IPS DF 19.7 (cell line): ENCODE measurements at places on chromosomes 2 and 18.
A peak's percentile ranks its signal among the peaks of the same experiment; 100 is the strongest.

DNA sequence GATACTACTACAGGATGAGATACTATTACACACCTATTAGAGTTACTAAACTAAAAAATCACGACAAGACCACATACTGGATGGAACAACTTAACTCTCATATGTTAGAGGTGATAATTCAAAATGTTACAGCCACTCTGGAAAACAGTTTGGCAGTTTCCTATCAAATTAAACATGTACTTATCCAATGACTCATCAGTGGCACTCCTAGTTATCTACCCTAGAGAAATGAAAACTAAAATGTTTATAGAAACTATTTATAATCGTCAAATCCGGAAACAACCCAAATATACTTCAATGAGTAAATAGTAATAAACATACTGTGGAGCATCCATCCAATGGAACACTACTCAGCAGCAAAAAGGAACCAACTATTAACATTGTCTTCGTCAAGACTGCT lies 137.0 kb upstream of the RBBP8 start:
- DNase-seq: no peak

GRCh38 chr2:79011496-79011895 lies 14.0 kb upstream of the REG3G start:
- no peak for DNase-seq

- no peak for DNase-seq
Observed at GRCh38 chr2:105873721-105874120, 129.0 kb downstream of the NCK2 start.

GRCh38 chr2:237964194-237964577 lies 2.6 kb upstream of the UBE2F start:
- no peak for DNase-seq

- DNase-seq: no peak
Observed at GRCh38 chr2:197042739-197043196, 116.3 kb upstream of the PGAP1 start.

GRCh38 chr18:74831571-74832250 lies 234.0 kb downstream of the ZNF407 start:
- no peak for DNase-seq

DNA sequence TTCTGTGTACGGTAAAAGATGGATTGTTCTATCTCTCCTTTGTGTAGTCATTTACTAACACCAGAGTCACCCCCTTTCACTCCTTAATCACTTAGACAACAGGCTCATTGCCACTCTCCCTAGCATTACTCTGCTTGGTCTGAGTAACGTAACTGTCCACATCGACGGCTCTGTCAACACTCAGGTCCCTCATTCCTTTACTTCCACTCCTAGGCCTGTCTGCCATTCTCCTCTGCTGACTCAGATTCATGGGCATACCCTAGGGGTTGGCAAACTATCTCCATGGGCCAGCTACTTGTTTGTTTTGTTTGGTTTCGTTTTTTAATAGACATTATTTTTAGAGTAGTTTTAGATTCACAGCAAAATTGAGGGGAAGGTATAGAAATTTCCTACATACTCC lies 243.9 kb downstream of the NR4A2 start:
- DNase-seq: no peak

GRCh38 chr2:205713086-205713485 lies 30.8 kb downstream of the NRP2 start:
- DNase-seq: no peak

GRCh38 chr2:26623541-26624495 lies 17.3 kb downstream of the CIB4 start:
- no peak for DNase-seq

DNA sequence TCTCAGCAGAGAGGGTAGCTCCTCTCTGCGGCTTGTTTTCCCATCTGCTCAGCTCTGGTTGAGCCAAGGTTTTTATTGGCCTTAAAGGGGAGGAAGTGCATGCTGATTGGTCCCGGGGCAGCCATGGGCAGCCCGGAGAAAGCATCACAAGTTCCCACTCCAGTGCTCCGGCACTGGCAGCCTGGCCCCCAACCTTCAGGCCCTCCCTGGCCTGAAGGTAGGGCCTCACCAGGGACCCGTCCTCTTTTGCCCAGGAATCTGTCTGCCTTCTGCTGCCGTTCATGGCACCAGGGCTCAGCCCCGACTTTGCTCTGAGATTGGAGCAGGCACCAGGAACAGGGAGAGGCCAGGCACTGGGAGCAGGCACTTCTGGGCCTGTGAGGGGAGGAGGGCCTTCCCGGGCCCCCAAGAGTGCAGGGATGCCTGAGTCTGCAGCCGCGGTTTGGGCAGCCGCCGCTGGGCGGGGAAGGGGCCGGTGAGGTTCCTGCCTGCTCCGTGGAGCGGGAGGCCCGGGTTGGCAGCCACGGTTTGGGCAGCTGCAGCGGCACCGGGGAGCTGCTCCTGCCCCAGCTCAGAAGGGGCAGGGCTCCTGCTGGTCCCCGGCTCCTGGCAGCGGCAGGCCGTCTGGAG lies 17.5 kb upstream of the ILKAP start:
- DNase-seq: no peak

DNA sequence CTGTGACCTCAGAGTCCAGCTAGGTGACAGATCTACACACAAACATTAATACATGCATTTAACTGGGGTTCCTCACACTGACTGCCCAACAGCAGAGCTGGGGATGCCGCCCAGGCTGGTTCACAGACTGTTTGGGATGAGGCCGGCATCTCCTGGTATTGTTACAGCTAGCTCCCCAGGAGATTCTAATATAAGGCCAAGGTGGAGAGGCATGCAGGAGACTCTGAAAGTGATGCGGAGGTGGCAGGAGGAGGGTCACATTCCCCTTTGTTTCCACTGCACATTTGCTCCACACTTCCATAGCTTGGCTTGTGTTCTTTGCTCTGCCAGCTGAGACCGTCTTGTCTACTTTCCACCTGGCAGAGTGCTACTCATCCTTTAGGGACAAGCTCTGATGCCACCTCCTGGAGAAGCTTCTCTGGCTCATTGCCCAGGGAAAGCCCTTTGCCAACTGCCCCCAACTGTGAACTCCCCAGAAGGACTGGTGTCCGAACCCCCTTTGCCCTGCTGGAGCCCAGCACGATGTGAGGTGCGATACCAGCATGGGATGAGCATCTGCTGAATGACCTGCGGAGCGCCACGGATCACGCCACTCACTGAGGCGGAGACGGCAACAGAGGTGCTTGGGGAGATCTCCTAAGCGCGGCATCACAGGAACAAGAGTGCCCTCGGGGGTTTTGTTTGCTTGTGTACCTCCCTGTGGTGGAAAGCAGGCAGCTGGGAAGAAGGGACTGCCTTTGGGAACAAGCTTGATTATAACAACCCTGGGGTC lies 88.8 kb downstream of the UXS1 start:
- DNase-seq: no peak

DNA sequence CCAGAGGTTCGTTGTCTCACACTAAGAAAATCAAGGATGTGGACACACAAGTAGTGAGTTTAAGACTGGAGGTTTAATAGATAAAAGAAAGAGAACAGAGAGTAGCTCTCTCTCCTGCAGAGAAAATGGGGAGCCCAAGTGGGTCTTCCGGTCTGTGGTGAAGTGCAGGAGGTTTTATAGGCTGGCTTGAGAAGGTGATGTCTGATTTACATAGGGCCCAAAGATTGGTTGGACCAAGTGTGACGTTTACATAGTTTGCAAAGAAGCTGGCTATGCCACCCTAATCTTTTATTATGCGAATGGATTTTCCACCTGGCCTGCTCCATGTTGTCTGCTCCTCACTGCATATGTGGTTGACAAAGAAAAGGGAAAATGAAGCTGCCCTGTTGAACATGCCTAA lies 430.4 kb upstream of the TRIB2 start:
- DNase-seq: no peak

DNA sequence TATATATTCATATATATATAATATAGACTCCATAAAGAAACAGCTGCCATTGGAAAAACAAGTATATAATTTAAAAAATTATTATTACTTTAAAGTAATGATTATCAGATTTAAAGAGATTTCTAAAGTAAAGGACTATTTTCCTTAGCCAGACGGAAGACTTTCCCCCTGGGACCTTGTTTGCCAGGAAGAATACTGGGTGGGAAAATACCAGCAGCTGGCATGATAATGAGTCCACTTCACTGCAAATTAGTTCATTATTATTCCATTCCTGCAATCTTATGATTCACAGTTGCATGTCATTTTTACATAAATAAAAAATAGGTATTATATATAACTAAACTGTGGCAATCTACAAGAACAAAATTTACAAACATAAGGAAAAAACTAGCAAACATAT lies 339.8 kb upstream of the CDH7 start:
- no peak for DNase-seq

DNA sequence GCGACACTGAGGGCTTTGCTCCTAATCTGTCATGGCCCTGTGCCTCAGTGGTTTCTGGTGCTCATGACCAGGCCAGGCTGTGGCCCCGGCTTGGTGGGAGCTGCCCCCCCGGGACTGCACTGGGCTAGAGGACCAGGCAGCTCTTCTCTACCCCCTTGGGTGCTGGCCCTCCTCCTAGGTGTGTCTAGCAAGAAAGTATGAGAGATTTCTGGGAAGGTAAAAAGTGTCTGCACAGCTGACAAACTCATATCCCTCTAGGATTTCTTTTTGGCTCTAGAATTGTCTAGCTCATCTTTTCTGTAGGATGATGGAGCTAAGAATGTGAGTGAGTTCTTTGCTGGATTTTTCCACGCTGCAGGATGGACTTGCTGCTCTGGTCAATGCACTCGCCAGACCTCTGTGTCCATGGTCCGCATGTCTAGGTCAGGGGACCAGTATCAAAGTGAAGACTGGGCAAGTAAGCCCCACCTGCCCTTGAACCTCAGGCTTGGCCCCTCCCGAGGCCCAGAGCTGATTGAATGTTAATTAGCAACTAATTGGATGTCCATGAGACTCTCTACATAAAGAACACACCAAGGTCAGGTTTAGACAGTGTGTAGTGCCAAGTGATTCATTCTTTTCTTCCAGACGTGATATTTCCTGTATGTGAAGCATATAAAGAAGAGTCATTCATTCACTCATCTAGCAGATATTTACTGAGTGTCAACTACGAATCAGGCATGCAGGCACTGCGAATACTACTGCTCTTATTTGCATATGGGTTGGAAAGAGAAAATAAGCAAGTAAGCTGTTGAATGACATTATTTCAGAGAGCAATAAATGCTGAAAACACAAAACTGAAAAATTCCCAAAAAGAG lies 15.6 kb upstream of the PSD4 start:
- DNase-seq: no peak

- no peak for DNase-seq
Observed at GRCh38 chr2:72674982-72675915, 150.6 kb downstream of the EXOC6B start.

- no peak for DNase-seq
Observed at GRCh38 chr2:62118160-62118559, 77.8 kb upstream of the B3GNT2 start.

DNA sequence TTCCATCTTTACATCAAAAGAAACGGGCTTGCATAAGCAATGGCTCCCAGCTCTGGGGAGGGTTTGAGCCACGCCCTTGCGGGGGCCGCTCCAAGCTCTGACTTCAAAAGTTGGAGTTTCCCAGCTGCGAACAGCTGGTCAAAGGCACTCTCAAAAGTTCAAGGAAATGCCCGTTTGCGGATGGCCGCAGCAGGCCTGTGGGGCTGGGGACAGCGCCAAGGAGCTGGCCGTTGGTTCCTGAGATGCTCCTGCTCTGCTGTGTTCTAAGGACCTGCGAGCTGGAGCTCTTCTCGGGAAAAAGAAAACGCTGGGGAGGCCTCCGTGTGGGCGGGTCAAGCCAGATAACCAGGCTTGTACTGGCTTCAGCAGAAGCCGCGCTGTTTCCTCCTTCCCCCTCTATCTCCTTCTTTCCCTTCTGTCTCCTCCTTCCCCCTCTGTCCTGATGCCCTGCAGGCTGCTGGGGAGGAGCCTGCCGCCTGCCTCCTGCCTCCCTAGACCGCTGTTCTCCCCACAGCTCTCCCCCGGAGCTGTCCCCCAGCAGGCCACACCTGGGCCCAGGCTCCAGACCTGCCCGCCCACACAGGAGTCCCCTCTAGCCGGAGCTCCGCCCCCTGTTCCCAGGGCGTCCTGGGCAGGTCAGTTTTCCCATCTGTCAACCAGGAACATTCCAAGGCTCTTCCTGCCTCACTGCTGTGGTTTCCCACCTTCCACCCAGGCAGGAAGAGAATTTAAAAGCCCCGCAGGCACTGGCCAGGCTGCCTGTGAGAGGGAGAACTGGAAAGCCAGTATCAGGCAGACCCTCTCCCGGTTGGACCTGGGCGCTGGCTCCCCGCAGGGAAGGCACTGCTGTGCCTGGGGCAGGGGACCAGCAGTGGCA lies 14.1 kb downstream of the KLF11 start:
- DNase-seq: peak; percentile 74

GRCh38 chr2:197322143-197322542 lies 11.6 kb upstream of the ANKRD44 start:
- DNase-seq: no peak

- no peak for DNase-seq
Observed at GRCh38 chr18:40925071-40925541, 1029.9 kb upstream of the PIK3C3 start.

DNA sequence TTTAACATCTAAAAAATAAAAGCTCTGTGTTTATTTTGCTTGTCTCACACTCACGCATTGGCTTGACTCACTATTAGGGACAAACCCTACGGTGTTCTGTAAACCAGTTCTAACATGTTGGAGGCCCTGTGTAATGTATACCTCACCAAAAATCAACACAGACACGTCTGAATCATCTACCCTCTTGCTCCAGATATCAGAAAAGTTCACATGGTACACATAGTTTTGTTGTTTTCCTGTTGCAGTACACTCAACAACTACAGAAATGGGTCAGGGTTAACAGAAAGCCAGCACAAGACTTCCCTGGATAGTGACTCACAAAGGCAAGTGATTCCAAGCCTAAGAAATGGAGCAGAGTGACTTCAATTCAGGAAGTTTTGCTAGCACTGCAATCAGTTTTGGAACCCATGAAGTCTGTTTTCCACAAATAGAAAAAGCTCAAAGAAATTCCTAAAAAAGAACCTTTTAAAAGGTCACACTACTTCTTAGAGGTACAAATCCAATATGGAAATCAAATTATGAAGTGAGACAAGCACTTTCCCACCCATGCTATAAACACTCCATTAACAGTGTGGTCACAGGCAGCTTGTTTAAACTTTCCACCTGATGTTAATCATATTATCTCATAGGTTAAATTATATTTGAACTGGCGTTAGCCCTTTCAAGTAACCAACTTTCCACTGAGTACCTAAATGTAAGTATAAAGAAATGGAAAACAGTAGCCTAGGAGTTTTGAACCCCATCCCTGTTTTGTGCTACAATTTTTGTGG lies 87.4 kb downstream of the GAREM1 start:
- no peak for DNase-seq

GRCh38 chr2:117960231-117960630 lies 53.6 kb downstream of the CCDC93 start:
- no peak for DNase-seq

GRCh38 chr2:30566631-30567030 lies 119.6 kb downstream of the LCLAT1 start:
- DNase-seq: no peak

GRCh38 chr18:7775128-7775527 lies 208.0 kb downstream of the PTPRM start:
- DNase-seq: no peak

DNA sequence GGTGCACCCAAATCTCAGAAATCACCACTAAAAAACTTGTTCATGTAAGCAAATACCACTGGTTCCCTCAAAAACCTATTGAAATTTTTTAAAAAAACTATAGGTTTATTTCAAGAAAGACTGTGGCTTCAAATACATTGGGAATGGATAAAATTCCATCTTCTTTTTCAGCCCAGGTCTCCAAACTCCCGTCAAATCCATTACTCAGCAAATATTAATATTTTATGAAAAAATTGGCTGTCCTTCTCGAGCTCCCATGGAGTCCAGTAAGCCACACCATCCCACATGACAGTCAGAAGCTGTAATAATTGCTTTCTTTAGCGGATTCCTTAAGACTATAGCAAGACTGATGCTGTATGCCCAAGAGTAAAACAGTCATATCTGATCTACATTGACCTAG lies 204.4 kb upstream of the DOK6 start:
- no peak for DNase-seq

GRCh38 chr2:182031956-182032355 lies 46.3 kb downstream of the PPP1R1C start:
- no peak for DNase-seq
